ENCODE measurements at places on chromosomes 7 and 10.

GRCh38 chr10:31158011-31158658 is 126.5 kb upstream of the ZNF438 start:
- DNase-seq, result no peak

GRCh38 chr10:124998624-124999291 is 56.8 kb downstream of the ZRANB1 start:
- no peak for DNase-seq

- DNase-seq, result no peak
These were observed 35.5 kb downstream of the GPRIN2 start for GRCh38 chr10:46520941-46521340.

DNA sequence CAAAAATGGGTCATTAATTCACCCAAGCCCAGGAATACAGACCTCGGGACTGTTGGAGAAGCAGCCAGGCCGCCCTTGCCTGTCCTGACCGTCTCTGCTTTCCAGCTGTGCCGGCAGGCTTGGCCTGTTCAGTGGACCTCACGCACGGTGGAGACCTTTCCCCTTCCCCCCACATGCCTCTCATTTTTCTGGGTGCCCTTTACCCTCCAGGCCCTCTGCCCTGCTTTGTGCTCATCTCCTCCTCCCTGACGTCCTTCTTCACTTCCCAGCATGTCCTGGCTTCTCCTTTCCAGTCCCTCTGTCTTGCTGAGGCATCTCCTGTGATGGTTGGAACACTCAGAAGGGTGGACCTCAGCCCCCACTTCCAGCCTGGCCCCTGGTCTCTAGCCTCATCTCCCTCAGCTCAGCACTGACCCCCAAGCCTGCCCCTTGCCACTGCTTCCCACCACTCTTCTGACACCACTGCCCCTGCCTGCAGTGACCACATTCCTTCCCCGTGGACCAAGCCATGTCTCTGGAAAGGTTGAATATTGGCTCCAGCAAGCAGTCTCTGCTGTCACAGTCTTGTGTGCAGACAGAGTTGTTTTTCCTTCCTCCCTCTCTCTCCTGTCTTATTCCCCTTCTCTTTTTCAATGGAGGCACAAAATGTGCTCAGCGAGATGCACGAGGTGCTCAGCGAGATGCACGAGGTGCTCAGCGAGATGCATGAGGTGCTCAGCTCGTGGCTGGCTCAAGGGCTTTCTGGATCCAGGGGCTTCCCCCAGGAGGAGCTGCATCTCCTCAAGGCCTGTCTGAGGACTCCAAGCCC is 14.9 kb downstream of the BAG3 start:
- no peak for DNase-seq

DNA sequence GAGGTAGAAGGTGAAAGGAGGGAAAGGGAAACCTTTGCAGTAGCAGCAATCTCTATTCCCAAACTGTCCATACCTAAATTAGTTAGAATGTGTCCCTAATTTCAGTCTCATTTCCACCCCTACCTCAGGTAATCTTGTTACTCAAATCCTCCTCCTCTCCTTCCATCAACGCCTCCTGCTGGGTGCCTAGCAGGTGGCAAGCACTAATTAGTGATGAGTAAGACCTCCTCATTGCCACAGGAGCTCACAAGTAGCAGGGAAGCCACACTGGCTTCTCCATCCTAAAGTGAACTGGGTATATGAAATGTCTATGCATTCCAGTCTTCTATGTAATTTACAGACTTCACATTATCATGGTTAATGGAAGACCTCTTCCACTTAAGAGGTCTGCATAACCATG is 25.7 kb upstream of the FAM133B start:
- DNase-seq, result no peak

DNA sequence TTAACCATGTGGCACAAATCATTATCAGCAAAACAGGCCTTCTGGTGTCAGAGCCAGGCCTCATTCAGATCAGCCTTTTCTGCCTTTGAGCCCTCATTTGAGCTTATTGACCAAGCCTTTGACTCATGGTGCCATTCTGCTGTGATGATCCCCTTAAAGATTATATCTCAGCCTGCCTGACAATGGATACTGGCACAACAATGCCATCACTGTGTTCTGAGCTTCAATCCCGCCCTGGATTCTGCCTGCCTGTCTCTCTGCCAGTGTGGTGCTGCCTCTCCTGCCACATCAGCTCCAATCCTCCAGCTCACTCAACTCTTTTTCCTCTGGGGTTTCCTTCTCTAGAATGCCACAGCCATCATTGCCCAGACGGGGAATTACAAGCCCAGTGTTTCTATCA is 52.6 kb downstream of the SRI start:
- no peak for DNase-seq

GRCh38 chr10:110700947-110701616 is 56.9 kb downstream of the RBM20 start:
- no peak for DNase-seq

DNA sequence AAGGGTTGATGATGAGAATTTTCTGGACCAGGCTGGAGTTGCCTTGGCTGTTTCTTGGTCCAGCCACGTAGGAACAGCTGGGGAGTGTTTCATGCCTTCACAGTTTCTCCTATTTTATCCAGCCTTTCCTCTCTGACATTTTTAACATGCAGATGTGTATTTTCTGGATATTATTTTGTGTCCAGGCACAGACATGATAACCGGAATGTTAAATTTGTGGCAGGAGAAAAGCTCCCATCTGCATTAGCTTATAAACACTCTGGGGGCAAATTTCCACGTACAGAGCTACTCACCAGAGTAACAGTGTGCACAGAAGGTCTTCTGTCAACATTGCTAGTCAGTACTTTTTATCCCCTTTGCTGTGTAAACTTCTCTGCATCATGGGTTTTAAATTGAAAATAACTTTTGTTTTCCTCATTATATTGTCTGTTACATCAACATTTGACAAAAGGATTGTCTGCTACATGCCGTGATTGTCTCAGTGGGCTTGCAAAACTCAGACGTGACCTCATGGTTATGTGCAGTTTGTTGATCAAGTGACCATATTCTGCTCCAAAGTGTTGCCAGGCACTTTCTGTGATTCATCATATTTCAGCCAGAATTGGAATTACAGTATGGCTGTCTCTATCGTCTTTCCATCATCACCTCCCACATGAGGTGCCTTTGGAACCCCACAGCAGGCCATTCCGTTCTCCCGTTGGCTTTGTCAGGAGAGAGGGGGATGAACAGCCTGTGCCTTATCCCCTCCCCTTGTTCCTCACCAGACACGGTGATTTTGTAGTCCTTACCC is 41.4 kb downstream of the INSYN2A start:
- DNase-seq, result no peak

DNA sequence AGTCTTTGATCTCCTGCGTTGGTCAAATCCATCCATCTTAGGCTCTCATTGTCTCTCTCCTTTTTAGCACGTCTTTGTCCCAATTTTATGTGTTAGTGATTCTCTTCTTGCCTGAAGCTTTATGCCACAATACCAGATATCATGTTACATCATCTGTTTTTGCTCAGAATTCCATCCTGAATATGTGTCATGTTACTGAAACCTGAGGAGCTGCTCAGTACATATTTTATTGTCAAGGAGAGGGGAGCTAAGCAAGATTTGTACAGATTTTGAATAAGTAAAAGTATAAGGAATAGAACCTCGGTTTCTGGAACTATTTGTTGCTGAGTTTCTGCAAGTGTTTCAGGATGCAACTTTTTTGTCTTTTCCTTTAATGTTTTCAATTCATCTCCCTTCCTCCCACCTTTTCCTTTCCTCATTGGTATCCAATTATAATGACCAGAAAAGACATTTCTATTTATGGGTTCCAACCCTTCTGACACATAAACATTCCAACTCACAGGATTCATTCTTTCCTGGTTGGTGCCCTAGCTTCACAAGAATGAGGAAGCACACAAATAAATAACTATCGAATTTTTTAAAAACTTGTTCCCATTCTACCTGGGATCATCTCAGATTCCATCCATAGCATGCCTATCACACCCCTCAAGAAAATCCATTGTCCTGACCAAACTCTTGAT is 291.8 kb downstream of the CRPPA start:
- DNase-seq, result no peak

- no peak for DNase-seq
These were observed 363.6 kb upstream of the NRP1 start for GRCh38 chr10:33698033-33698432.
